ENCODE measurements at places on chromosomes 6 and 20.

- no peak for DNase-seq
Measured at GRCh38 chr6:168578036-168578435, 137.1 kb downstream of the SMOC2 start.

DNA sequence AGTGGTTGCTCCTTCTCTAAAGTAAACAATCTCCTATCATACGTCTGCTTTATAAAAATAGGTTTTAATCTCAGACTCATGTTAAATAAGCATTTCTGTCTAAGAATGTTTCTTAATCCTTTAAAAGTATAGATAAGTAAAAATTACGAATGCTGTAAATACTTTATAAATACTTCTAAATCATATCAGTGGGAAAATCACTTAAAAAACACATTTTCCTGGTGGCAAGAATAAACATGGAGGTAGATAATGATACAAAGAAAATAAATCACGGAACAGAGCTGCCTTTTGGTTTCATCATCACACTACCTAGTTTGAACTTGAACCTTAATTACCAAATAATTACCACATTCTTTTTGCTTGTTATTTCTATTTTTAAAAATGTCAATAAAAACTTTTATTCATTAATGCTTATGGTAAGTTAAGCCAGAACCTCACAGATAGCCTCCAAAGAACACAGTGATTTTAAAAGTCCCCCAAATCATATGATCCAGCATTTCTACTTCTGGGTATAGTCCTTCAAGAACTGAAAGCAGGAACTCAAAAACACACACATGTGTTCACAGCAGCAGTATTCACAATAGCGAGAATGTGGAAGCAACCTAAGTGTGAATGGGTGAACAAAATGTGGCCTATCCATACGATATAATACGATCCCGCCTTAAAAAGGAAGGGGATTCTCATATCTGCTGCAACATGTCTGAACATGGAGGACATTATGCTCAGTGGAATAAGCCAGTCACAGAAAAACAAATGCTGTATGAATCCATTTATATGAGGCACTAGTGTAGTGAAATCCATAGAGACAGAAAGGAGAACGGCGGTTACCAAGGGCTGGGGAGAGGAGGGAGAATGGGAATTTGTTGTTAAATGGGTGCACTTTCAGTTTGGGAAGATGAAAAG, 72.4 kb downstream of the SLC22A23 start:
- DNase-seq: no peak

- DNase-seq: no peak
Measured at GRCh38 chr6:134063966-134064445, 11.6 kb upstream of the SLC2A12 start.

DNA sequence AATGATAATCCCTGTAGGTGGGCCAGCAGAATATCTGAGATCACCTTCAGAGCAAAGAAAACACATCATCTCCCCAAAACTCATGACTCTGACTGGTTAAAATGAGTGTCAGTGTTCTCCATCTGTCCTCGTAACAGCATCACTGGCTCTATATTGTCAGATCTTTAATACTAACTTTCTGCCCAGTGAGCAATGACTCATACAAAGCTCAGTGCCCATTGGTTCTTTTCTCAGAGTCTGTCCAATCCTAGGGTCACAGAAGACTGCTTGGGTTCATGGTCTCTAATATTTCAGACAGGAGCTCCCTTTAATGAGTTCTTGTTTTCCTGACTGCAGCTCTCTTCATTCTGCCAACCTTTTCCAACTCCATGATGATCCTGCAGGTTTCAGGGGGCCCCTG, 36.4 kb downstream of the HLA-DPB1 start:
- DNase-seq: no peak

GRCh38 chr6:143243786-143244185, 183.1 kb downstream of the AIG1 start:
- no peak for DNase-seq

DNA sequence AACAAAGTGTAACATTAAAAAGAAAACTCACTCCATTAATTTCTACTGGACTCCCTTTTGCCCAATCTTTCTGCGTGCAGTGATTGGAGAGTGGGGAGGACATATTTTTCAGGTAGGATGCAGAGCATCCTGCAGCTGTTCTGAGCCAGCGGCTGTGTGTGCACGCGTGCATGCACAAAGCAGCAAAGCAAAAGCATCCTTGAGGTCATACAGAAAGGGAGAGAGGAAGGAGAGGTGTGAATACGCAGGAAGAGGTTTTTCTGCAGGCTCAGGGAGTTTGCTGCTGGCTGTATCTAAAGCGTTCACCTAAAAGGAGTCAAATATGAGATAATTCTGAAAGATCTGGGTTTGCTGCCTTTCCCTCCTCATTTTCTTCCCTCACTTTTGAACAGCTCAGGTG, 108.4 kb downstream of the HUS1B start:
- no peak for DNase-seq

DNA sequence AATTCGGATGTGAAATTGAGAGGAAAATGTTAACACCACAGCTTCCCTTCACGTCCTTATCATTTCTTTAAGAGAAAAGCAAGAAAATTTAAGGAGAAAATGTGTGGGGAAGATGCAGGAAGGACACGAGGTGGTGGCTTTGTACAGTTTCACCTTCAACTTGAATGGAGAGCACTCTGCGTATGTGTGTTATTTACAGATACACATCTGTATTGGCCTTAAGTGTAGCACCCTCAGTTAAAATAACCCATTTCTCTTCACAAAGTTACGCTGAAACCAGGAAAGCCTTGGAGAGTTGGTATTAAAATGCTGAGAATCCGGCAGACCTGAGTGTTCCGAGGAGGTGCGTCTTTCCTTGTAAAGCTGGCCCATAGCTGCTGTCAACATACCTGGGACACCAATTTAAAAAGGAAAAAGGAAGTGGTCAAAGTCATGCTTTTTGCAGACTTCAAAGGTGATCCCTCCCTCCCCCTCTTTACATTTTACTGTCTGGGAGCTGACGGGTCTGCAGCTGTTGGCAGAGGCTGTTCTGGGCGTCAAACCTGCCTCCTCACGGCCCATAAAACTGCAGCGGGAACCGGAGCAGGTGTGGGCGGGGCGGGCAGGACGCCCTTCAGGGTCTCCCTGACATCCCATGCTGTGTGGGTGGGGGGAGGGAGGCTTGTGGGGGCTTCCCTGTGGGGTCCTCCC, 61.3 kb upstream of the TBXT start:
- no peak for DNase-seq

- DNase-seq: no peak
Measured at GRCh38 chr6:111258615-111259088, 171.3 kb downstream of the SLC16A10 start.

GRCh38 chr6:154847318-154847717, 114.1 kb downstream of the SCAF8 start:
- DNase-seq: no peak

DNA sequence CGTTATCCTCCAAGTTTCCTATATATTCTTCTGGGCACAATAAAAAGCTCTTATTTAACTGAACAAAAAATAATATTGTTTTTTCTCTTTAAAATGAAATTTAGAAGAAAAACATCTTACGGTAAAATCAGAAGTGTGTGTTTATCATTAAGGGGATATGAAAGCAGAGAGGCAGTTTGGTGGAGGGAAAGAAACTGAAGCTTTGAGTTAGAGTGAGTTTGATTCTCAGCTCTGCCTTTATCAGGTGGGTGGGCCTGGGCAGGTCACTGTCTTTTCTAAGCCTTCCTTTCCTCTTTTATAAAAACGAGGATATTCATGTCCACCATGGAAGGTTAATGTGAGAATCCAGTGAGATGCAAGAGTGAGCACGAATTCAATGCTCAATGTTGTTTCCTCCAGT, 379.8 kb upstream of the CNR1 start:
- no peak for DNase-seq

DNA sequence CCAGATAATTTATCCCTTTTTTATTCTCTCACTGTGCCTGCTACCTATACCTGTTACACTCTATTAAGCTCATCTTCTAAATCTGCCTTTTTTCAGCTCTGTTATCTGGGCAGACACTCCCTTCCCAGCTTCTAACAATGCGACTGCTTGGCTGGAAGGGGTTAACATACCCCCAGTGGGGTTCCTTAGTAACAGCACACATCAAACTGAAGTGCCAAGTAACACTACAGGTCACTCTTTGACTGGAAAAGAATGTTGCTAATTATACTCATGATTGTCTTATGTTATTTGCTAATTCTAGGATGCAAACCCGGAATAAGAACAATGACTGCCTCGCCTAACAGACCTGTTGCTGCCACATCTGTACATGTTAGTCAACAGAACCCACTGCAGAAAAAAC, 203.5 kb downstream of the EPM2A start:
- no peak for DNase-seq

DNA sequence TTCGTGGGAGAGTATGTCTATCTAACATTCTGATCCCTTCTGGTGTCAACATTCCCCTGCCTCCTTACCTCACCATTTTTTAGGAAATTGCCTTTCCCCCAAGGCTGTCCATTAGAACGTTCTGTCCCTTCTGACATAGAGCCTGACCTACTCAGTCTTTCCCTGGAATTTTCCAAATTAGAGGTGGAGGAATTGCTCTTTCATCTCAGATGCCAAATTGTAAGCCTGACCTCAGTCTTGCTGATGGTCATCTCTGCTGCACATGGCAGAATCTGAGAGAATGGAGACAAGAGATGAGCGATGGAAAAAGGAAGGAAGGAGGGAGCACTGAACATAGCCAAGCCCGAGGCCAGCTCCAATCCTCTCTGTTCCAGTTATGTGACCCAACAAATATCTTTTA, 5.4 kb upstream of the GCM1 start:
- DNase-seq: no peak

DNA sequence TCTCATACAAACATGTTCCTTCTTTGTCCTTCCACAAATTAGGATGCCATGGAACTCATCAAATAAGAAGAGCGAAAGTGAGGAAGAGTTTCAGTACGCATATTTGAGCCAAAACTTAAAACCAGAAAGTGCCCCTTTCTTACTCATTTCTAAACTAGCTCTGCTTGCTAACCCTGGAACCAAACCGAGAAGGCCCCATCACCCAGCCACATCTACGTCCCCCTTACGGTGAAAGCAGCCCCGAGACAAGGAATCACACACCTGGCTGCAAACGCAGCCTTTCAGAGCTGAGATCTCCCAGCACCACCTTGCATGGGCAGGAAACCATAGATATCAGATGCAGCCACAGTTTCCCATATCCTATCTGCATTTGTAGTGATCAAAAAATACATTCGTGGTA, 28.5 kb downstream of the TRERF1 start:
- DNase-seq: no peak

GRCh38 chr6:156189714-156190113, 587.5 kb upstream of the ARID1B start:
- no peak for DNase-seq

GRCh38 chr20:2694519-2694918, 1.9 kb downstream of the EBF4 start:
- peak; percentile 38 for DNase-seq

DNA sequence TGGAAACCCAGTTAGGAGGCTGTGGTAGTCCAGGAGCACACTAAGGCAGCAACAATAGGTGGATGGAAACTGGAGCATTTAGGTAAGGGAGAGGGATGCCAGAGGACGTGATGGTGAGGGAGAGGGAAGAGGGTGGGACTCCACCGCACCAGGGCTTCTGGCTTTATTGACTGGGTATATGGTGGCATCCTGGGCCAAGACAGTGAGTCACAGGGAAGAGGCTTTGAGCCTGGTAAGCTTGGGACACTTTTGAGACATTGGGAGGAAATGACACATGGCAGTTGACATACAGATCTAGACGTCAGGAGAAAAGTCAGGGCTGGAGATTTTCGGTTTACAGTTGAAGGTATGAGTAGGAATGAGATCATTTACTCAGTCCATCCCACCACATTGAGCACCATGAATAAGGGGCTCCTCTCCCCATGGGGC, 14.9 kb downstream of the NT5E start:
- no peak for DNase-seq

DNA sequence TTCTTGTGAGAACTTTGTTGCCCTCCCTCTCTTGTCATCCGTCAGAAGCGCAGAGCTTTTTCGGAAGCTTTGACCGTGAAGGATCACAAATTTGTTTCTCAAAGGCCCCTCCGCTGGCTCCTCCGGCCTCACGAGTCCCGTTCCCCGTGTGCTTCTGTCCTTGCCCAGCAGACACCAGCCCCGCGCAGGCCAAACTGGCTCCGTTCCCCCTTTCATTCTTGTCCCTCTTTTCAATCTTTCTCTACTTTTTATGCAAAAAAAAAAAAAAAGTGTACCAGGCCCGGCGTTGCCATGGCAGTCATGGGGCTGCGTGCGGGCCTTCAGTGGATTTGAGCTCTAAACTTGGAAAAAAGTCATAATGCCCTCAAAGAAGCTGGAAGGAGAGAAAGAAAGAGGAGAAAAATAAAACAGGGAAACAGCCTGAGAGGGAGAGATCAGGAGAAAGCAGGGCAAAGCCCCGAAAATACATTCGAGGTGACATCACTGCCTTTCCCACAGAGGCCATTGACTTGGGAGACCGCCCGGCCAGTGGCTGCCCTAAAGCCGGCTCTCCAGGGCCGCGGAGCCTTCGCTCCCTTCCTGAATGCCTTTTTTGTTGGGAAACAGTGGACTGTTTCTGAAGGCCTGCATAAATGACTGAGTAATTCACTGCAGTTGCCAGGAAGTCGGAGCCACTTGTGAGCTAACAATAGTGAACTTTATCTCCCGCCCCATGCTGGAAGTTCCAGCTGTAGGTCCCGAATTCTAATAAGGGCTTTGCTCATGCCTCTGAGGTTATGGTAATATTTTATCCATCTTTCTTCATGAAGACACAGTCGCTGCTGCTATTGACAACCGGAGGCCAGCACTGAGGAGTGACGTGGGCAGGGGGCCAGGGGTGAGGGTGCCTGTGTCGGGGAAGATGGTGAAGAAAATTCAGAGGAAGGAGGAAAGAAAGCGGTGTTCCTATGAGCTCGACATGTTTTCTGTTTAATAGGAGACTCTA, 670.9 kb downstream of the QKI start:
- no peak for DNase-seq

DNA sequence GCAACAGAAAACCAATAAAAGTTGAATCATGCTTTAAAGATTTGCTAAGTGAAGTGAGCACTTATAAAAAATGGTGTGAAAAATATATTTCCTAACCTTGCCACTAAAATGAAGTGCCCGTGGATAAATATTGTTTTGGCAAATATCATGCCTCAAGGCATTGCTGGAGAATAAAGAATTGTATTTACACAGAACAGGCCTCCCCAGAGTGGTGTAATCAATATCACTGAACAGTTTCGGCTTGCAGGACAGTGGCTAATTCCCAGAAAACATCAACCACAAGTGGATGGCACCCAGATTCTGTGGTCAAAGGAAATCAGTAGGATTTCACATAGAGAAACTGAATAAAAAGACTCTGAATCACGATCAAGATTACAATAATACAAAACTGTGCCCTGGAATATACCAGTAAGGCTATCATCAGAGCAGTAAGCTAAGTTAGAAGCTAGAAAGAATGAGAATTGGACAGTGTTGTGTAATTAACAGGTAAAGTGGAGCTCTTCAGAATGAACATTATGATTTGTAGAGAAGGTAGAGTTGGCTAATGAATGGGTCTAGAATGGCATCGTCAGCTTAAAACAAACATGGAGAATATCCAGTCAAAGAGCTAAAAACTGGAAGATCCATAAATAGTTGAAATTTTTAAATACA, 1026.9 kb upstream of the ADGRB3 start:
- DNase-seq: no peak
